Small intestine (tissue), 16 donors: ENCODE measurements at places on chromosomes 12 and 14. TPM values are rescaled to one million over a fixed set of nuclear protein-coding genes. Genes with fewer than 3 reads are reported as not detected.

DNA sequence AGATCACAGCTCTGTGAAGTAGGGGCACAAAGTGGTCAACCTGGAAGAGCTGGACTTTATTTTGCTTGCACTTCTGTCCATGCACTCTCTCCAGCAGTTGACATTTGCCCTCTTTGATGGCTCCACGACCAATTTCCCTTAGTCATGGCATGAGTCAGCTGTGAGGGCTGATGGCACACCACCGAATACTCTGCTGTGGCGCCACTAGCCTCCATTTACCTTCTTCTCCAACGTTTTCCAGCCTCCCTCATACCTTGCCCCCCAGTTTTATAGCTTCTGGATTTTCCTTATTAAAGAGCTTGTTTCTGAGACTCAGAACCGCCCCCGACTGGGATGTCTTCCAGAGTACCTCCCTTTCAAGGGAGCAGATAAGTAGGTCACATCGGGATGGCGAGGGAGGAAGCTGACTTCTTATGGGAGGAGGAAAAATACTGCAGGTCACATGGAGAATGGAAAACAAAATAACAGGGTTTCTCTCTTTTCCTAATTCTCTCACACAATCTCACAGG is 17.6 kb downstream of the NINJ2 start:
- no peak for DNase-seq

DNA sequence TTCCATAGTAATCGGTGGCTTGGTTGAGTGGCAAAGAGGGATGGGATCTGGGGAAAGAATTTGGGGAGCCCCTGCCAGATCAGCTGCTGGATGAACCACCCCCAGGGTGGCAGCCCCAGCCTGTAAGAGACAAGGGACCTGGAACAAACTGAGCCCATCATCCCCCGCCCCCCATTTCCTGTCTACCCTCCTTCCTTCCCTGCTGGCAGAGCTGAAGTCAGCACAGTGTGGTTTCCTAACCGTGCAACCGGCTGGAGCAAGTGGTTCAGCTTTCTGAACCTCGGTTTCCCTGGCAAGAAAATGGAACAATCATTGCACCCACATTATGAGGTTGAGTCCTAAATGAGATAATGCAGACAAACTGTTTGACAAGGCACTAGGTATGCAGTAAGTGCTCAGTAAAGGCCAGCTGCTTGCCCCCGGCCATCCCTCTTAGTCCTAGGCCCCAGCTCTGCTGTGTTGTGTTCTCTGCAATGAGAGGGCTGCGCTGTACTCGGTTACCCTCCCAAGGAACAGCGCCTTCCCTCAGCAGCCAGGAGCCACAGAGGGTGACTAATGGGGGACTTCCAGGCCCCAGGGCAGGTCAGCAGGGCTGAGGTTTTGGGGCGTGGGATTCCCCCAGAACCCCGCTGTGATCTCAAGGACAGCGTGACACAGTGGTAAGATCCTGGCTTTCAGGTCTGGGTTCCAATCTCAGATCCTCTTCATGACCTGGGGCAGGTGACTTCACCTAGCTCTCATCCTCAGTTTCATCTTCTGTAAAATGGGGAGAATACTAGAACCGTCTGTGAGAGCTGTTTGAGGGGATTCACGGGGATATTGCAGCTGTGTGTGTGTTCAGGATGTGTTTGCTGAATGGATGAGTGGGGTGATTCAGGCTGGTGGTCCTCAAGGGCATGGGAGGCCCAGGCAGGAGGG is 16.5 kb downstream of the SELPLG start:
- DNase-seq: no peak

DNA sequence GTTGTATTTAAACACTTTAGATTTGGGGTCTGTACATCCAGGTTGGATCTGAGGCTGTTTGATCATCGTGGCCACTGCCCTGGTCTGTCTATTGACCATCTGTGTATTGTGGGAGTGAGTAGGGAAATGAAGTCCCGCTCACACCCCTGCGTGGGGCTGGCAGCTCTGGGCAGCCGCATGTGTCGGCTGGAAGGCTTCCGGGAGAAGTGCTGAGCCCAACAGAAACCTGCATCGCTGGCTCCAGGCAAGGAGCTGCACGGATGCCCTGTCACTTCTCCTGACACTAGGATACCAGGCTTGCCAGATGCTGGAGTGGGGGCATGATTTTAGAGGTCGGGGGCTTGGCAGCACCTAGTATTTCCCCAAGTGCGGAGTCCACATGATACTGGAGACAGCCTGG is 93.6 kb downstream of the PHETA1 start:
- DNase-seq: no peak

DNA sequence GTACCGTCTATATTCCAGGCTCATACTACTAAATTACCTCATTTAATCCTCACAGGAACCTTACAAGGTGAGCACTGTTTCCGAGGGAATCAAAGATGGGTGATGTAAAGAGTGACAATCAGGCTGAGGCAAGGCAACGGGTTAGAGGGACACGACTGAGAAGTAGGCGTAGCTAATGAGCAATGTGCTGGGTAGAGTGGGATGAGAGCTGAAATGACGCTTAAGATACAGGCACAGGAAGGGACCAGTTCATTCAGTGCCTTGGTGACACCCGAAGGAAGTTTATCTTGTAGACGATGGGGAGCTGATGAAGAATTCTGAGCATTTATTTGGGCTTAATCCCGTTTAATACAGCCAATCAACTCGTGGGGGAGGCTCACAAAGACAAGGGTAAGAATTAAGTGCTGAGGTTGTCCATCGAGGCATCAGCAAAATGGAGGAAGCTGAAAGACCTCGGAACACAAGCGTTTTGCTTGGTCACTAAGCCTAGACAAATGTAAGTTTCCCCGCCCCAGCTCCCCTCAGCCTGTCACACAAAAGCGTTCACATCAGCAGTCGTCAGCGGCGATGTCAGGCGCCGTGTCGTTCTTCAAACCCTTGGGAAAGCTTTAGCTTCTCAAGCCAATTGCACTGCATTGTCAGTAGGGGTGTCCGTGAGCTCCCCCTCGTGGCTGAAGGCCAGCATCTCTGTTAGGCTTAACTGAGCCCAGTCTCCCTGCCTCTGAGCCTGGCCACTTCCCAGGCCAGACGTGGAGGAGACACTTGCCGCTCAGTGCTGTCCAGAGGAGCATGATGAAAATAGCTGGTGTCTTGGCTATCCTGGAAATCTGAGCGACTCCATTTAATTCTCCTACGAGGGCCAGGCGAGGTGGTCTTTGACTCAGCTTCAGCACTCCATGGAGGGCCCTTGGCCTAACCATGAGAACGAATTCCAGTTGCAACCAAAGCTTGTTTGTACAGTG is 288.5 kb upstream of the G2E3 start:
- DNase-seq: peak; percentile 73

DNA sequence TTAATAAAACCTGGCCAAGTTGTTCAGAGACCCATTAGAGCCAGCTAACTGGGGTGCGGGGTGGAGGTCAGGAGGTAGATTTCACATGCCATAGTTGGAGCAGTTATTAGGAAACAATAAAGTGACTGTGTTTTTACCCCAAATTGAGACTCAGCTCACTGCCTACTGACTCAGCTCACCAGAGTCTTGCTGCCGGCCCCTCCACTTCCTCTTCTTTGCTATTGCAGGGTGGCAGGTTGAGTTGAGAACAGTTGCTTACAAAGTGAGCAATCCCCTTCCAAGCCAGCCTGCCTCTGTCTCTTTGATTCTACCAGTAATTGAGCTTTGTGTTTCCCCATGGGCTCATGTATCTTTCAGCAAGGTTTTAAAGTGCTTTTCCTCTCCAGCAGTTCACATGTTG is 12.9 kb downstream of the ST8SIA1 start:
- no peak for DNase-seq

DNA sequence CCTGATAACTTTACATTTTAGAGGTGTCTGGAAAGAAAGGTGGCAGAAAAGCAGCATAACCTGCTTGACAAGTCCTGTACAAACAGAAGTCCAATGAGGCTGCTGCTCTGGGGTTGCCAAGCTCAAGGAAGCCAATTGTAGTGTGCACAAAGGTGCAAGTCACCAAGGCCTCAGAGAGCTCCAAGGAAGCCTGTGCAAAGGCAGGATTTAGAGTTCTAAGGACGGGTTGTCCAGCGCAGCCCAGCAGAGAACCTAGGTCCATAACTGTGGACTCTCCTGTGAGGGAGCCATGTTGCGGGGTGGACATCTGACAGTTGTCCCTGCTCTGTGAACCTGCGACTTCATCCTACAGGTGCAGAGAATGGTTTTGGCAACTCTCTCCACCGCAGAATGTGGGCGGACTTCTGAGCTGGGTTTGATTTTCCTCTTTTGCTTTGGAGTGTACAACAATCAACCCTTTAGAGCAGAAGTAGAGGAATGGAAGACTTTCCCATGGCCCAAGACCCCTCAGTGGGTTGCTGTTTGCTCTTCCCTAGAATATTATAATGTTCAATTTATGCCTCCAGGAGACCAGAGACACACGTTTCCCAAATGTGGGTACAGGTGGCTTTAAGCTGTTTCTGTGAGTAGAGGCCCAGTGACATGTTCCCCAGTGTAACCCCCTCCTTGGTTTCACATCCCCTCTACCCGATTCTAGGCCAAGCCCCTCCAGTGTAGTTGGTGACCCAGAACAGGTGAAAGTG is 81.0 kb downstream of the ETV6 start:
- peak; percentile 92 for DNase-seq

DNA sequence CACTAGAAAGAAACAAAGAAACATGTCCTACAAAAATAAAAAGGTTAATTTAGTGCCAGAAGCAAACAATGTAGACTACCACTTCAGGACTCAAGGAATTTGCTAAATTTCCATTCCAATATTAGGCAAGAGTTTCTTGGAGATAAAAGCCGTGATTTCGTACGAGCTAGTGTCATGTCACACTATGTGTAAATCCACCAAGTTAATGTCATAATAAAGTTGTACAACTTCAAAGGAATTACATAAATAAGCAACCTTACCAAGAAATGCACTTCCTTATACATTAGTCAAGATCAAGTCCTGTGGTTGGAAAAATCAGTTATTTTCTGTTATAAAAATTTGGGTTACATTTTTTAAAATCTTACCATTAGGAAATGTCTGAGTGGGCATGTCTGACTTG is 1222.8 kb downstream of the GALC start:
- no peak for DNase-seq

DNA sequence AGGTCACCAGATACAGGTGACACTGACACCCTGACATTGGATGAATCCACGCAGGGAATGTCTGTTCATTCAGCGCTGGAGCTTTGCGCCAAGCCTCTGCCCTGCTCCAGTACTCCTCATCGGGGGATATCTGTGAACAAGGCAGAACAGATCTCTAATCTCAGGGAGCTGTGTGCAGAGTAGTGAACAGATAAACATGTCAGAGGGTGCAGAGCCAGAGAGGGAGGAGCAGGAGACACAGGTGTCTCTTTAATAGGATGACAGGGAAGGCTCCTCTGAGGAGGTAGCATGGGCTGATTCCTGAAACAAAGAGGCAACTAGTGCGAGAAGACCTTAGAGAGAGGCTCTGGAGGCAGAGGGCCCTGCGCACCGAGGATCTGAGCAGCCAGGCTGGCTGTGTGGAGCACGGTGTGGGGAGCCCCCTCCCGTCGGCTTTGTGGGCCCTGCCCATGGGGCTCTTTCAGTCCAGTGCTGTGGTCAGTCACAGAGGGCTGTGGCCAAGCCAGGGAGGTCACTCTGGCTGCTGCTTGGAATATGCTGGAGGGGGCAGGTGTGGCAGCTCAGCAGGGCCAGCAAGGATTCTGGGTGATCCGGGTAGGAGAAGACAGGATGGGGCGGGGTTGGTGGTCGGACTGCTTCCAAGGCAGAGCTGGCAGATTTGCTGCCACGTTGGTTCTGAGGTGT is 55.6 kb downstream of the TECPR2 start:
- no peak for DNase-seq

DNA sequence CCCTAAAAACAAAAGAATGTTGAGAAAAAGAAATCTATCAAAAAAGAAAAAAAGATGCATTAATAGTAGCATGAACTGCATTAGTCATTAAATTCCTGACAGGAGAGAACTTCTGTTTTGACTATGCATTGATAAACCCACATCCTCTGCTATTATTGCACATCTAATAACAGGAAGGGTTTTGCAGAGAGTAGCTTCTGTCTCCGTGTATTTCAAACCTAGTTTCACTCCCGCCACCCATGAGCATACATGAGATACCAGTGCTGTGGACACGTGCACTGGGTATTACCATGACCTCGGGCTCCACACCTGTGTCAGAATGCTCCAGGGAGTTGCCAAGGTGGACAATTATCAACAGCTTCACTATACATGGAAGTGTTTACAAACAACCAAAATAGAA is 449.1 kb upstream of the SOX5 start:
- no peak for DNase-seq

DNA sequence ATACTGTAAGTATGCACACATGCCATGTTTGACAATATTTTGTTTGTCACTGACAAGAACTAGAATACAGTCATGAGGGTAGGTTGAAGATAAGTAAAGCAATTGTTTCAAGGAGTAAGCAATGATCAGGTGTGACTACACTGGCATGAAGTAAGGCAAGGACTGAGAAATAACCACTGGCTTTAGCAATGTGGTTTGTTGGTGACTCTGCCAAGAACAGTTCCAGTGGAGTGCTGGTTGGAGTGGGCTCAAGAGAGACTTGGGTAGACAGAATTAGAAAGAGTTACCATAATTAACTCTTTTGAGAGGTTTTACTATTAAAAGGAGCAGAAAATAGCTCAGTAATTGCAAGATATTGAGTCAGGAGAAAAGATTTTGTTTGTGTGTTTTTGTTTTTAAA is 129.6 kb downstream of the GTF2A1 start:
- DNase-seq: no peak

DNA sequence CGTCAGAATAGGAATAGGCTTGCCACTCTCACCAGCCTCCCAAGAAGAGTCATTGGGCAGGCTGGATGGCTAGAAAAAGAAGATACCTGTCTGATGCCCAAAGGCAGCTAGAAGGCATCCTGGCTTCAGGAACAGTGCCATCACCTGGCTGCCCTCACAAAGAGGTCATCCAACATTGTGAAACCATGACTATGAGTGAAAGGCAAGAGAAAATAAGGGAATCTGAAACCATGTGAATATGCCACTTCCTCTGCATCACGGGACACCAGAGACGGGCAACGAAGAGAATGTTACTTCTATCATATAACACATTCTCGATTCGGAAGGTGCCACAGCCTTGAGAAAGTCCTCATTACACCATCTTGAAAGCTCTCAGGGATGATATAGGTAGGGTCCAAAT is 182.0 kb downstream of the DAD1 start:
- DNase-seq: no peak

DNA sequence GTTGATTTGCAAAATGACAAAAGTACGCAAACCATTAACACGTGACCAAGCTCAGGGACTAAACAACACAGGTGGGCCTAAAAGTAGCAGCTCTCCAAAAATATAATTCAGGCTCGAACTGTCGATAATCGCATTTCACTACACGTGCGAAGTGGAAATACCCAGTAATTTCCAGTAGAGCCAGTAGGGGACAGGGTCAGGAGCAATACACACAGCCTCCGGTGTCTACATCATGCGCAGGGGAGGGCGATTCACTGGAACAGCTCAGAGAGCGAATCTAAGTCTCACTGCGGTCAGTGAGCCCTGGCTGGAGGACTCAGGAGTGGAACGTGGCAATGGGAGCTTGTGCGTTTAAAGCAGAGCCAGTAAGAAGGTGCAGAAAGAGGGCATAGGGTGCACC is 40.4 kb downstream of the SETD3 start:
- no peak for DNase-seq

VDR gene
- 61.0 TPM for polyA plus RNA-seq

CBLN3 gene
- polyA plus RNA-seq: 4.8 TPM

DLK1 gene
- polyA plus RNA-seq: 0.54 TPM

CYP27B1 gene
- polyA plus RNA-seq: 0.27 TPM

TEX22 gene
- 0.68 TPM for polyA plus RNA-seq

KCNK10 gene
- 2.9 TPM for polyA plus RNA-seq

HVCN1 gene
- polyA plus RNA-seq: 4.5 TPM

ADAM21 gene
- polyA plus RNA-seq: 0.06 TPM
